ENCODE measurements at places on chromosomes 5 and 9. TPM values are rescaled to one million over a fixed set of nuclear protein-coding genes. Genes with fewer than 3 reads are reported as not detected.

GPR21 gene
- total RNA-seq, result 3.3 TPM

DCAF10 gene
- 38.7 TPM for total RNA-seq

DMGDH gene
- total RNA-seq, result 2.9 TPM

SLC35A4 gene
- total RNA-seq, result 30.4 TPM

SPINK13 gene
- not detected for total RNA-seq

PRLR gene
- 28.8 TPM for total RNA-seq

DIRAS2 gene
- 1.2 TPM for total RNA-seq

MAP1B gene
- total RNA-seq, result 271 TPM

FAM193B gene
- total RNA-seq, result 77.0 TPM

GRM6 gene
- not detected for total RNA-seq

SLC25A48 gene
- 6.2 TPM for total RNA-seq

SOHLH1 gene
- total RNA-seq, result not detected

IFNB1 gene
- total RNA-seq, result not detected

FAM81B gene
- 2.6 TPM for total RNA-seq

OR1L6 gene
- total RNA-seq, result not detected

FGF1 gene
- total RNA-seq, result 6.6 TPM

CATSPER3 gene
- total RNA-seq, result not detected

DNA sequence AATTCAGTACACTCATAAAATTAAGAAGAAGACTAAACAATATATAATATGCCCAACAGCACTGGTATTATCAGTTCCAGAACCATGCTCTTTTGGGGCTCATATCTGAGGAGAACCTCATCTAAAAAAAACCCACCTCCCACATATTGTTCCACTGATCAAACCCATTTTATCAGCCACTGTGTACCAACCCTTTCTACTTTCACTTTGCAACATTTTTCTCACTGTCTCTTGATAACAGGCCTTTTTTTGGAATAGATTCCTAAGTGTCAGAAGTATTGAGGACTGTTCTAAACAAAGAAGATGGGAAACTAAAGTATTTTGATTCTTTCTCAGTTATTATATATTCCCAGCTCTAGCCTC, 173.2 kb downstream of the GABRB2 start:
- H3K36me3 ChIP-seq, result no peaks in the 10 kb centered on the region
- H3K27me3 ChIP-seq, result no peaks in the 10 kb centered on the region
- H3K4me1 ChIP-seq, result no peaks in the 10 kb centered on the region
- H3K27ac ChIP-seq, result no peak overlapping the region
- no peak overlapping the region for H3K4me3 ChIP-seq

- no peaks in the 10 kb centered on the region for H3K27me3 ChIP-seq
- H3K4me3 ChIP-seq, result no peak overlapping the region
- no peaks in the 10 kb centered on the region for H3K4me1 ChIP-seq
- H3K36me3 ChIP-seq, result no peaks in the 10 kb centered on the region
- H3K27ac ChIP-seq, result no peak overlapping the region
Measured at GRCh38 chr5:40560474-40561110, 119.1 kb upstream of the PTGER4 start.

GRCh38 chr9:19480345-19480744, 71.5 kb downstream of the ACER2 start:
- DNase-seq, result no peak
- H3K27ac ChIP-seq, result no peak overlapping the region
- H3K4me3 ChIP-seq, result no peak overlapping the region
- no peaks in the 10 kb centered on the region for H3K36me3 ChIP-seq
- H3K27me3 ChIP-seq, result no peaks in the 10 kb centered on the region
- no peaks in the 10 kb centered on the region for H3K4me1 ChIP-seq

GRCh38 chr5:348726-349125, 27.2 kb downstream of the AHRR start:
- no peak overlapping the region for H3K4me3 ChIP-seq
- H3K27me3 ChIP-seq, result no peaks in the 10 kb centered on the region
- no peaks in the 10 kb centered on the region for H3K36me3 ChIP-seq
- DNase-seq, result no peak
- H3K27ac ChIP-seq, result no peak overlapping the region

GRCh38 chr5:136276946-136277345, 84.0 kb upstream of the SMIM32 start:
- H3K4me1 ChIP-seq, result no peaks in the 10 kb centered on the region
- H3K27ac ChIP-seq, result no peak overlapping the region
- no peaks in the 10 kb centered on the region for H3K27me3 ChIP-seq
- no peak for DNase-seq
- no peaks in the 10 kb centered on the region for H3K36me3 ChIP-seq
- H3K4me3 ChIP-seq, result no peak overlapping the region

DNA sequence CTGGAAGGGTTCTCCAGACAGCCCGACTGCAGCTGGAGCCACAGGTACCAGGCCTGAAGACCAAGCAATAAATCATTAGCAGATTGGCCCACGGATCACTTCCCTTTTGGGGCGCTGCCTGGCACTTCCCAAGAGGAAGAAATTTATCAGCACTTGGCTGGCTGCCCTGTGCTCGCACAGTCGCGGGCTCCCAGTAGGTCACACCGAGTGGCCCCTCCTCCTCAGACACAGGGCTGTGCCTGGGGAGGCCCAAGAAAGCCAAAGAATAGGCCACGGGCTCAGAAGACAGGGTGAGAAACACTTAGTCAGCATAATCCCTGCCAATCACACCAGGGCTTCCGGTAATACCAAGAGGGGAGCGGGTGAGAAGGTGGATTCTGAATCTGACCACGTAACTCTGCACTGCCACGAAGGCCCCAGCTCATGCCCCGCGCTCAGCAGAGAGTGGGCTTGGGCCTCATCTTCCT, 115.7 kb upstream of the MSX2 start:
- DNase-seq, result peak; percentile 34
- no peaks in the 10 kb centered on the region for H3K27me3 ChIP-seq

GRCh38 chr9:77647267-77648233, 572 bp downstream of the GNA14 start:
- no peak for DNase-seq
- no peaks in the 10 kb centered on the region for H3K27me3 ChIP-seq
- no peaks in the 10 kb centered on the region for H3K4me1 ChIP-seq

GRCh38 chr9:88302579-88303324, 85.5 kb upstream of the SPIN1 start:
- H3K27ac ChIP-seq, result no peak overlapping the region
- H3K4me3 ChIP-seq, result no peak overlapping the region
- H3K4me1 ChIP-seq, result no peaks in the 10 kb centered on the region
- H3K27me3 ChIP-seq, result no peaks in the 10 kb centered on the region
- no peaks in the 10 kb centered on the region for H3K36me3 ChIP-seq
- no peak for DNase-seq

- H3K27ac ChIP-seq, result peak overlapping the region; percentile 64
- no peaks in the 10 kb centered on the region for H3K4me1 ChIP-seq
- DNase-seq, result no peak
- no peaks in the 10 kb centered on the region for H3K36me3 ChIP-seq
Measured at GRCh38 chr9:76876098-76876497, 29.8 kb downstream of the PRUNE2 start.

DNA sequence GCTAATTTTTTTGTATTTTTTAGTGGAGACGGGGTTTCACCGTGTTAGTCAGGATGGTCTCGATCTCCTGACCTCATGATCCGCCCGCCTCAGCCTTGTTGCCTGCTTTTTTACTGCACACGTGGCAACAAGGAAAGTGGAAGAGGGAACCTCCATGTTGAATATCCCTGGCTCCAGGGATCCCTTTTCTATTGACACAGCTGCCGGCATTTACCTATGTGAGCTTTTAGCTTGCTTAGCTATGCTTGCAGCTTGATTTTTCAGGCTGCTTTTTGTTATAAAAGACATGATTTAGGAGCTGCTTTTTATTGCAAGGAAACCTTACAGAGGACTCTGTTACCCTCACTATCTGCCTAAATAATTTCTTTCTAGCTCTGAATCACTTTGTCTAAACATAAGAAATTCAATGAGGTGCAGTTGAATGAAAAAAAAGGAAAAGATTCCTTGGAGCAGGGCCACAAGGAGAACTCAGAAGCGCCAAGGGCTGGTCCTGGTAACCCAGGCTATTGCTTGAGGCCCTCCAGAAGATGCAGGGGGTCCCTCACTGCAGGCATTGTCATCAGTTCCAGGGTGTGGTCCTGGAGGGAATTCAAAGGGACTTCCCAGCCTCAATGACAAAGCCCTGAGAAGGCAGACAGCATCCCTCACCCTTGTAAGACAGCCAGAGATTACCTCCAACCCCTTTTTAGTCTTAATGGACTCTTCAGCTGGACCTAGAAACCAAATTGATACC, 89.9 kb downstream of the SYK start:
- no peak for DNase-seq
- no peaks in the 10 kb centered on the region for H3K36me3 ChIP-seq
- no peak overlapping the region for H3K4me3 ChIP-seq
- no peaks in the 10 kb centered on the region for H3K4me1 ChIP-seq

DNA sequence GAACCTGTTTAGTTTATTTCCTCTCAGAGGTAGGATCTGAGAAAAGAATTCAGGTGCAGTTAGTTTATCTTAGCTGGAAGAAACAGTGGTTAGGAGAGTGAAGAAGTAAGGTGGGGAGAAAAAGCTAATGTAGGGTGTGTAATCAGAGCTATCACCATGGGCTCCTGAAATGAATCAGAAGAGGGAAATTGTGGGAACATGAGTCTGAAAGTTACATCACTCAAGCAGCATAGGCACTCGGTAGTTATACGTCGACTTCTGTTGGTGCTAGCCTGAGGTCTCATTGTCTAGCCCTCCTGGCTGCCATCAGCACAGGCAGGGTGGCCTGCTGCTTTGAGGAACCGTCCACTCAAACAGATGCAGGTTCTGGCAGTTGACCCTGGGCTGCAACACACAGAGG, 56.7 kb upstream of the NPR3 start:
- H3K4me1 ChIP-seq, result no peaks in the 10 kb centered on the region
- no peak overlapping the region for H3K4me3 ChIP-seq
- no peak overlapping the region for H3K27ac ChIP-seq
- H3K36me3 ChIP-seq, result no peaks in the 10 kb centered on the region

DNA sequence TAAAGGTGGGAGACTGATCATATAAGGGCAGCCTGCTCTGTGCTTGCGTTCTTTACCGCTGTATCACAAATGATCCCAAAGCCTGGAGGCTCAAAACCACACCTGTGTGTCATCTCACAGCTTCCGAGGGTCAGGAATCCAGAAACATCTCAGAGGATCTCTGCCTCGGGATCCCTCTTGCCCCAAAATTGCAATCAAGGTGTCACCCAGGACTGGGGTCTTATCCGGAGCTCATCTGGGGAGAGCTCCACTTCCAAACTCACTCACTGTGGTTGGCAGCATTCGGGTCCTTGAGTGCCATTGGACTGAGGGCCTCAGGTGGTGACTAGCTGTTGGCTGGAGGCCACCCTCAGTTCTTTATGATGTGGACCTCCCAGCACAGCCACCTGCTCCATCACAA, 26.7 kb upstream of the FCN2 start:
- no peaks in the 10 kb centered on the region for H3K36me3 ChIP-seq
- DNase-seq, result peak; percentile 36
- no peaks in the 10 kb centered on the region for H3K4me1 ChIP-seq
- no peak overlapping the region for H3K4me3 ChIP-seq
- peaks cover 3% of the 10 kb centered on the region for H3K27me3 ChIP-seq

DNA sequence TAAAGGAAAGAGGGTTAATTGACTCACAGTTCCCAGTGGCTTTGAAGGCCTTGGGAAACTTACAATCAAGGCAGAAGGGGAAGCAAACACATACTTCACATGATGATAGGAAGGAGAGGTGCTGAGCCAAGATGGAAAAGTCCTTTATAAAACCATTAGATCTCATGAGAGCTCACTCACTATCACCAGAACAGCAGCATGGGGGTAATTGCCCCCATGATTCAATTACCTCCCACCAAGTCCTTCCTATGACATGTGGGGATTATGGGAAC, 99.7 kb downstream of the PTTG1 start:
- no peaks in the 10 kb centered on the region for H3K36me3 ChIP-seq
- no peaks in the 10 kb centered on the region for H3K27me3 ChIP-seq
- H3K4me3 ChIP-seq, result no peak overlapping the region
- H3K27ac ChIP-seq, result no peak overlapping the region

- no peaks in the 10 kb centered on the region for H3K36me3 ChIP-seq
- no peak overlapping the region for H3K4me3 ChIP-seq
- no peaks in the 10 kb centered on the region for H3K27me3 ChIP-seq
- H3K4me1 ChIP-seq, result no peaks in the 10 kb centered on the region
- H3K27ac ChIP-seq, result peak overlapping the region; percentile 91
- DNase-seq, result peak; percentile 51
Measured at GRCh38 chr9:112074250-112075008, 100.7 kb downstream of the SUSD1 start.

GRCh38 chr5:59430066-59430685, 463.4 kb downstream of the PDE4D start:
- no peaks in the 10 kb centered on the region for H3K27me3 ChIP-seq
- H3K27ac ChIP-seq, result no peak overlapping the region
- no peak for DNase-seq
- H3K36me3 ChIP-seq, result no peaks in the 10 kb centered on the region
- no peak overlapping the region for H3K4me3 ChIP-seq
- no peaks in the 10 kb centered on the region for H3K4me1 ChIP-seq

DNA sequence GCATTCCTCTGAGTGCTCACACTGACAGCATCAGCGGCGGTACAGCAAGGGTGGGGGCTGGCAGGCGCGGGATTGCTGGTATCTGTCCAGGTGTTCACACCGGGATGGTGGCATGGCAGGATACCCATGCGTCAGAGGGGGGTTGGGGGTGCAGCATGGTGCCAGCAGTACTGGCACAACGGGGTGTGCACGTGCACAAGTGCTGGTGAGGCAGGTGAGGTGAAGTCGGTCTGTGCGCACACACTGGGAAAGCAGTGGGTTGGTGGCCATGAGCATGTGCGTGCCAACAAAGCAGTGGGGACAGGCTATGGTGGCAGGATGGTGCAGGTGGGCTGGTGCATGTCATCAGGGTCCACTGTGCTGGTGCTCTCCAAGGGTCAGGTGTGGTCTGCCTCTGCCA, 819.6 kb upstream of the EDIL3 start:
- H3K4me3 ChIP-seq, result no peak overlapping the region
- H3K36me3 ChIP-seq, result no peaks in the 10 kb centered on the region
- H3K4me1 ChIP-seq, result no peaks in the 10 kb centered on the region
- H3K27me3 ChIP-seq, result no peaks in the 10 kb centered on the region
- H3K27ac ChIP-seq, result no peak overlapping the region
- no peak for DNase-seq

DNA sequence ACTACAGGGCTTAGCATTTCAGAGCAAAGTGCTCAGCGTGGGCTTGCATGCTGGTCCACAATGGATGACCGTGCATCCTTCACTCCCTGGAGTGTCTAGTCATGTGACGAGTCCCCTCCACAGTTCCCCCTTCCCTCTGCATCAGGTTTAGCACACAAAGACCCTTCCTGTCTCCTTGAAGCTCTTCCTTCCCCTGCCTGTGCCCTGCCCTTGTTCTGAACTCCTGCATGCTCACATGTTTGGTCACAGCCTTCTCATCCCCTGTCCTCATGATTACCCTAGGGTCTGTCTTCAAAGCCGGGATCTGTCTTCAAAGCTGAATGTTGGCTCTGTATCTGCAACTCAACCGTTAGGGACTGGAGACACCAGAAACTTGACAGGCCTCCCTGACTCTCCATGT, 388.9 kb downstream of the SEMA5A start:
- DNase-seq, result no peak
- no peak overlapping the region for H3K27ac ChIP-seq
- H3K27me3 ChIP-seq, result no peaks in the 10 kb centered on the region
- H3K4me3 ChIP-seq, result no peak overlapping the region
- no peaks in the 10 kb centered on the region for H3K4me1 ChIP-seq
- H3K36me3 ChIP-seq, result no peaks in the 10 kb centered on the region

Data from breast epithelium (tissue), 4 donors.